PC-9 (cell line): ENCODE measurements at places on chromosomes 3 and 15.

DNA sequence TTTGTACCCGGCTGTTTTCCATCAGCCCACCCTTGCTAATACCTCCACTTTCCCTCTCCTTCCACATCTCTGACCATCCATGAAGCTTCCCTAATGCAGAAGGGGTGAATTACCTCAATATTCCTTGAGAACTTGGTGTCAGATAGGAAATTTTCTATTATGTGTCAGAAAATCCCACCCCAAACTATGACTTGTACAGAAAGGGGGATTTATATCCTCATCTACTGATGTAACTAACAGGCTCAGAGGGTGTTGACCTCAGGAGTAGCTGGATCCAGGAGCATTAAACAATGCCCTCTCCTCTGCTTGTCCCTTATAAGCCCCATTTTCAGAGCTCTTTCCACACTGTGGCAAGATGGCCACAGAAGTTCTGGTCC lies 242.8 kb upstream of the TLE3 start:
- no peaks in the 10 kb centered on the region for H3K4me1 ChIP-seq
- no peaks in the 10 kb centered on the region for H3K27me3 ChIP-seq
- DNase-seq, result no peak

- no peaks in the 10 kb centered on the region for H3K36me3 ChIP-seq
- H3K4me3 ChIP-seq, result no peak overlapping the region
- DNase-seq, result no peak
- no peak overlapping the region for H3K27ac ChIP-seq
- peaks cover 30% of the 10 kb centered on the region for H3K4me1 ChIP-seq
- no peaks in the 10 kb centered on the region for H3K27me3 ChIP-seq
Measured at GRCh38 chr3:46419816-46420215, 12.8 kb downstream of the CCRL2 start.

GRCh38 chr3:184641430-184641829 lies 70.4 kb downstream of the MAGEF1 start:
- H3K4me3 ChIP-seq, result no peak overlapping the region
- no peaks in the 10 kb centered on the region for H3K36me3 ChIP-seq
- DNase-seq, result no peak
- H3K27ac ChIP-seq, result no peak overlapping the region

DNA sequence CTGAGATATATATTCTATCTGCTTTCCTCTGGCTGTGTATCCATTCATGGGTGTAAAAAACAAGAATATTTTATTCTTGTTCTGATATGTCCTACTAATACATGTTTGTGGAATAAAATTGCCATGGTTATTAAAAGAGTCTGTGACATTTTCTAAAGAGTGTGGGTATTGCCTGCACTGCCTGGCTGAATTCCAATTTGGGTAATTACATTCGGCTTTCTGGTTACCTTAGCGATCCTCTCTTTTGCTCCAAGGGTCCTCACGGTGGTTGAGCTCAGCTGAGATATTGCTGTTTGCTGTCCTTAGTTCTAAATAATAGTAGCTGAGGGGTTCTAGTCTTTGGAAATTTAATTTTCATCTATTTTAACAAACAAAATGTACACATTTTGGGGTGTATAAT lies 301.4 kb upstream of the DNAJC19 start:
- DNase-seq, result no peak
- H3K27ac ChIP-seq, result no peak overlapping the region
- H3K36me3 ChIP-seq, result no peaks in the 10 kb centered on the region
- H3K4me1 ChIP-seq, result 0 out of 2 replicates have a peak, but pooled peaks cover 7% of the 10 kb centered on the region

- H3K27ac ChIP-seq, result no peak overlapping the region
- no peak for DNase-seq
- no peaks in the 10 kb centered on the region for H3K27me3 ChIP-seq
- H3K36me3 ChIP-seq, result no peaks in the 10 kb centered on the region
- no peaks in the 10 kb centered on the region for H3K4me1 ChIP-seq
Measured at GRCh38 chr15:73190189-73190601, 137.9 kb downstream of the NEO1 start.

GRCh38 chr3:107938143-107938542 lies 152.7 kb downstream of the CD47 start:
- H3K36me3 ChIP-seq, result no peaks in the 10 kb centered on the region
- DNase-seq, result peak; percentile 58
- no peak overlapping the region for H3K4me3 ChIP-seq
- no peaks in the 10 kb centered on the region for H3K27me3 ChIP-seq
